ENCODE measurements at places on chromosomes 1 and 21. TPM values are rescaled to one million over a fixed set of nuclear protein-coding genes. Genes with fewer than 3 reads are reported as not detected.

The TMEM200B gene
- total RNA-seq: 0.92 TPM

The MAN1C1 gene
- 0.79 TPM for total RNA-seq

DNA sequence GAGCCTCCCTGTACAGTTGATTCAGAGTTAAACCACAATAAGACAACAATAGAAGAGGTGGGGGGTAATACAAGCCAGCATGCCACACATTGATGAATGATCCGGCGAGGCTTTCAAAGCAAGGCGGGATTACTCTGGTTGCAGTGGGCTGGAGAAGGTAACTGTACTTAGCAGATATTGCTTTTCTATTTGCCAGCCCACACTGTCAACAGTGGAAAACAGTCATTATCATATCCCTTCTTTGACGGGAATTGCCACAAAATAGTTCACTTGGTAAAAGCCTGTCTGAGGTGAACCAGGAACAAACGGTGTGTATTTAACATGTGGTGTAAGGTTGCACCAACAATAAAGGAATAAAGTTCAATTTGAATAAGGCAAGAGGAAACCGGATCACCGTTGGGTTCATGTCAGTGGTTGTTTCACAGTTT is 5.8 kb upstream of the KCNJ15 start:
- DNase-seq: no peak

DNA sequence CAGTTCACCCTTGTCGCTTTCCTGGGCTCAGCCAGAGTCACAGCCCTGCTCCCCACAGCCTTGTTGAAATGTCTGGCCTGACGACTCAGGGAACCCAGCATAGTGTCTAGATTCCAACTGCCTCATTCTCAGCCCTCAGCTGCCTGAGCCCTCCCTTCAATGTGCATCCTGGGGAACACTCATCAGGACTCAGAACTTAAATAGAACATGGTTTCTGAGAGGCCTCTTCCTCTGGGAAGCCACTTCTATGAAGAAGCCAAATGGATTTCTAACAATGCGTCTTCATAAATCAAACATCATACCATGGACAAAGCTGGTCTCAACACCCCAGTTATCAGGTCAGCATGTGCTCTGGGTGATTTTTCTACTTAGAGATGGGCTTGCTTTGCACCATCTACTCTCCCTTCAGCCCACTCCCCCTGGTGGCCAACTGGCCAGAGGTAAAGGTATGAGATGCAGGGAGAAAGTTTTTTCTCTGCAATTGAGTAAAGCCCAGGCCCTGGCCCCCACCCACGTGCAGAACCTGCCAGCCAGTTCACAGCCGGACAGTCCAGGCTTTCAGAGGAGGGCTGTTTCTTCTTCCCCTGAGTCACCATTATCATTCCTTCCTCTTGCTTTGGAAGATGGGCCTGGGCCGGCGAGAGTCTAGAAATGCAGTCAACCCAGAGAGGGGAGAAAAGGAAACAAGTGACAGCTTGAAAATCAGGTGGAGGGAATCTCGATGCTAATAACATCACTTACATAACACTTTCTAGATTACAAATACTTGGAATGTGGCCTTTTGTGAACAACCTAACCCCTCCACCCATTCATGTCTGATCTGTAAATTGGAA is 32.1 kb downstream of the CD244 start:
- peak; percentile 5 for DNase-seq

DNA sequence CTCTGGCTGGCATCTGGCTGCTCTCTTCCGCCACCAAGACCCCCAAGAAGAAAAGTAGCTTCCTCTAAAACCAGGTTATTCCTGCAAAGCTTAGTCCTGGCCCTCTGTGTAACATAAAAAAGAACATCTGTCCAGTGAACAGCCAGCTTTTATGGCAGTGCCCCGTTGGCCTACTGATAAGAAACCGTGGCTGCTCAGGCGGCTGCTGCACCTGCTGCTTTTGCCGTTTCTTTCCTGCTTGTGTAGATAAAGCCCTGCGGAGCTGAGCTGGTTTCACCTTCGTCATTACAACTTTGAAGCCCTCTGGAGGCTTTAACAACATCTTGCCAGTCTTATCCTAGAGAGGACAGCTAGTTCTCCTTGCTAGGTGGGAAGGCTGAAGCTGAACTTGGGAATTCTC is 20.5 kb downstream of the ELAPOR1 start:
- no peak for DNase-seq

- DNase-seq: no peak
These were observed 251.9 kb downstream of the PTPRU start for GRCh38 chr1:29488086-29488793.

DNA sequence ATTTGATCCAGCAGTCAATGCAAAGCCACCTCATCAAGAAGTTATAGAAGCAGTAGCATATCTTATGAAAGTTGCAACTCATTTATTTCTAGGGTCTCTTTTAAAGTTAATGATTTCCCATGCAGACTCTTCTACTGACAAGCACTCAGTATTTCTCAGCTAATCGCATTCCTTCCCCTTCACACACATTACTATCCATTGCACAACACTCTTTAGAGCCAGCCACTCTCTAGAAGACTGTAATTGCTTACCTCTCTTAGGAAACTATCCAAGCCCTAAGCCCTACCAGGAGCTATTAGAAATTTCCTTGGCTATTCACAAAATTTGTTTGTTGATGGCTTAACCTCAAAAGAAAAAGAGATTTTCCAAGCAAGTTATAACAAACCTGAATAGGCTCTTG is 106.0 kb downstream of the ADAMTS1 start:
- DNase-seq: no peak

- DNase-seq: no peak
These were observed 201.2 kb downstream of the TGFB2 start for GRCh38 chr1:218546314-218546713.

DNA sequence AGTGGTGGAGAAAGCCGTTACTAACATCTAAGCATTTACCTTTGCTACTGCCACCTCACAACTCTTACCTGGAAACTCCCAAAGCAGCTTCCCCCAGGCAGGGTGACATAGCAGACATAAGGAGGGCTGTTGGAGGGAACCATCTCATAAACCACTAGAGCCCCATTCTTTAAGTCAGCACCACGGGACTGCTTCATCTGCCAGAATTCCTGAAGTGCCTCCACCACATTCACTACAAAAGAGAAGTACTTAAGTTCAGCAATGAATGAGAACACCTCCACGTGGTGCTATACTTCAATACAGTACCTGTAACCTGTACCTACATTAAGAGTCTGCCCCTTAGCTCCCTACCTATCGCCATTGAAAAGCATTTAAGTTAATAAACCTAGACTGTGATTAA is 10.3 kb downstream of the LIX1L start:
- DNase-seq: no peak

GRCh38 chr1:247111259-247111699 is 7.1 kb upstream of the ZNF669 start:
- no peak for DNase-seq

- no peak for DNase-seq
These were observed 68.3 kb upstream of the PLA2G4A start for GRCh38 chr1:186760446-186760845.

- DNase-seq: no peak
These were observed 12.7 kb upstream of the RWDD3 start for GRCh38 chr1:95221306-95221705.

Measured in pulmonary artery endothelial cell (primary cell).